ENCODE measurements at places on chromosomes 12 and 14.

DNA sequence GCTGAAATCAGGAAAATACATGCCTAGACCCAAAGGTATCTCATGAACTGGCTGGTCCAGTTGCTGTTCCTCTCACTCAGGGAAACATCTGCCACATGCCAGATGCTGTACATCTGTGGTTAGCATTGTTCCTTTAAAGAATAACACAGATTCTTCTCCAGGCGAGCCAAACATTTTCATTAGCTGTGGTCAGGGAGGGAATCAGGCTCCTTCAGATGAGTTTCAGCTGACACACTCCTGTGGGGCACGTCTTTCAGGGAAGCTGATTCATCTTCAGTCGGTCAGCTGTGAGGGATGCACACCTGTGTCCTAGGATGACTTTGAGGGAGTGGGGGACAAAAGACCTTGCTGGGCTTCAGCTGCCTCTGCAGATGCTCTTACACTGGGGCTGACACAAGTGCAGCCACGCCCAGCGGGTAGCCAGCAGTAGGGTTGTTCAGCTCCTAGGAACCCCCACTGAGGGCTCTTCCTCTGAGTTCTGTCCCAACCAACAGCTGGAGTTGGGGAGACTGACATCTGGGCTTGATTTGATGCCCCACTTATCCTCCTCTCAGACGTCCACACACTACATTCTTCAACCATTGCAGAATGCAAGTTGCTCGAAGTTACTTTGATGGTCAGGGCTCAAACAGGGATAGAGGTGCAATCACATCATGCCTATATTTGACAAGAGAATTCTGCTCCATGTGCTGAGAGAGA is 155.0 kb downstream of the NUAK1 start:
- DNase-seq, result no peak

DNA sequence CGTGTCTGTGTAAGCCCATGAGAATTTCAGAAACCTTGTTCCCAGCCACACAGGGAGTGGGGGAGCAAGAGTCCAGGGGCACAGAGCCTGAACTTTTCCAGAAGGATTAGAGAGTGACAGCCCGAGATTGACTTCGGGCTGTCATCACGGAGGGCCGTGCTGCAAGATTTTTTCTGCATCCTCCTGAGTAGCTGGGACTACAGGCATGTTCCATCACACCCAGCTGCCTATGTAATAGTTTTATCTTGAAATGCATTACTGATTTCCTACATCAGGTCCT is 14.4 kb downstream of the EVL start:
- DNase-seq, result no peak

DNA sequence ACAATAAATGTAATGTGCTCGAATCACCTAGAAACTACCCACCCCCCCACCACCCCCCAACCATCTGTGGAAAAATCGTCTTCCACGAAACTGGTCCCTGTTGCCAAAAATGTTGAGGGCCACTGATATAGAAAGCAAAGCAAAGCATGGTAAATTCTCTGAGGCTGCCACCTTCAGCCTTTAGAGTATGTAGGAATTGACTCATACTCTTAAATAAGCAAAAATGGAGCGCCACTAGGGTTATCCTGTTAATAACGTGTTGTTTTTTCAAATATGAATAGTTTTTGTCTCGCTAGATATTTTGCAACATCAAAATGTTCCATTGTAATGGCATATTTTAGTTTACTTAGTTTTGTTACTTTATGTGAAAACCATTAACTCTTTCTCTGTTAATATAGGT is 18.2 kb downstream of the DYNC1H1 start:
- no peak for DNase-seq

DNA sequence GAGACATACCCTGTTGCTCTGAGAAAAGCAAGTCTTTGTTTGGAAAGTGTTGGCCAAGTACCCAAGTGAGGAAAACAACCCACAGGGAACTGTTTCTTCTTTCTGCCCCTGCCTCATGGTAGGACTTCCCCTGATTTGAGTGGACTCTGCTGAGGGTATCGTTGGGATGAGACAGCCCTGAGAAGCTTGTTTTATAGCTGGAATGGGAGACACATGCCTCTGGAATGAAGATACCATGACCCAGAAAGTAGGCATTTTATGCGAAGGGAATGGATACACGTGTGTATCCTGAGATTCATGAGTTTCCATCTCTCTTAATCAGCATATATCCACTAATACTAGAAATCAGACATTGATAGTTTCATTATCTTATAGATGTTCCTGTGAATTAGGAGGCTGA is 382.3 kb downstream of the ATP23 start:
- no peak for DNase-seq
